Nasal cavity respiratory epithelium epithelial cell of viscerocranial mucosa (primary cell): ENCODE measurements at places on chromosomes 1 and 21. TPM values are rescaled to one million over a fixed set of nuclear protein-coding genes. Genes with fewer than 3 reads are reported as not detected.

Gene DNAJB4
- 21.2 and 24.2 TPM in 2 replicates for total RNA-seq

Gene IKBKE
- 3.1 and 18.3 TPM in 2 replicates for total RNA-seq

Gene RAP1GAP
- 2.6 and 4.1 TPM in 2 replicates for total RNA-seq

Gene ITLN2
- 0.21 TPM in 1 of 2 replicates, not detected in the other for total RNA-seq

Gene SLC9C2
- total RNA-seq: under 0.01 TPM in 1 of 2 replicates, not detected in the other
